AG04450 (cell line): ENCODE measurements at places on chromosomes 3 and 15. TPM values are rescaled to one million over a fixed set of nuclear protein-coding genes. Genes with fewer than 3 reads are reported as not detected.

The RGMA gene
- 0.17 and 0.36 TPM in 2 replicates for polyA plus RNA-seq

The GREM1 gene
- 2,326 and 2,858 TPM in 2 replicates for polyA plus RNA-seq

The ERC2 gene
- polyA plus RNA-seq: 0.06 and 0.07 TPM in 2 replicates

The CMSS1 gene
- polyA plus RNA-seq: 11.9 and 15.7 TPM in 2 replicates

The CTDSPL gene
- 35.7 and 40.4 TPM in 2 replicates for polyA plus RNA-seq

The CCR5 gene
- polyA plus RNA-seq: not detected in 2 replicates

The GRAMD2A gene
- polyA plus RNA-seq: 0.30 and 0.32 TPM in 2 replicates

The ANKRD34C gene
- polyA plus RNA-seq: not detected in 2 replicates

The BNC1 gene
- polyA plus RNA-seq: 2.2 and 2.6 TPM in 2 replicates

The EFHB gene
- polyA plus RNA-seq: 0.24 and 0.33 TPM in 2 replicates

The SERINC4 gene
- polyA plus RNA-seq: 0.05 TPM in 1 of 2 replicates, not detected in the other

The PLA2G4F gene
- not detected in 2 replicates for polyA plus RNA-seq

The GOLGA6B gene
- polyA plus RNA-seq: not detected in 2 replicates

The PPARG gene
- polyA plus RNA-seq: 28.7 and 33.8 TPM in 2 replicates

The PLCD1 gene
- polyA plus RNA-seq: 14.4 and 17.0 TPM in 2 replicates

The TMEM158 gene
- polyA plus RNA-seq: 24.7 and 25.1 TPM in 2 replicates

The MCF2L2 gene
- not detected in 2 replicates for polyA plus RNA-seq

The PGBD4 gene
- 1.6 and 2.2 TPM in 2 replicates for polyA plus RNA-seq

The PRKAR2A gene
- 19.6 and 20.7 TPM in 2 replicates for polyA plus RNA-seq

The ROPN1B gene
- not detected in 2 replicates for polyA plus RNA-seq

The EXD1 gene
- not detected in 2 replicates for polyA plus RNA-seq

The C3orf33 gene
- polyA plus RNA-seq: 2.5 and 2.9 TPM in 2 replicates

The MASP1 gene
- 80.7 and 105 TPM in 2 replicates for polyA plus RNA-seq

The SCN11A gene
- 0.05 TPM in 2 replicates for polyA plus RNA-seq

The CLDN16 gene
- polyA plus RNA-seq: 0.04 and 0.25 TPM in 2 replicates

The ENTPD3 gene
- polyA plus RNA-seq: not detected in 2 replicates

The NLGN1 gene
- polyA plus RNA-seq: 1.4 and 1.7 TPM in 2 replicates

The CHRNA7 gene
- 0.04 and 0.27 TPM in 2 replicates for polyA plus RNA-seq

The ATP13A5 gene
- not detected in 2 replicates for polyA plus RNA-seq

The KLF15 gene
- polyA plus RNA-seq: 0.38 and 0.53 TPM in 2 replicates

The A4GNT gene
- not detected in 2 replicates for polyA plus RNA-seq

The TMC3 gene
- polyA plus RNA-seq: not detected in 2 replicates

The TGM5 gene
- polyA plus RNA-seq: not detected in 2 replicates

The ATXN7 gene
- 10.7 and 15.0 TPM in 2 replicates for polyA plus RNA-seq

The XRN1 gene
- polyA plus RNA-seq: 26.4 and 36.9 TPM in 2 replicates

The STXBP5L gene
- polyA plus RNA-seq: not detected in 2 replicates

The CPLX3 gene
- polyA plus RNA-seq: not detected in 2 replicates

The NOX5 gene
- polyA plus RNA-seq: 0.15 TPM in 2 replicates

The GRIP2 gene
- not detected in 2 replicates for polyA plus RNA-seq

The THSD4 gene
- 45.8 and 57.2 TPM in 2 replicates for polyA plus RNA-seq

The VGLL3 gene
- 27.2 and 28.3 TPM in 2 replicates for polyA plus RNA-seq

The SAMMSON gene
- polyA plus RNA-seq: not detected in 2 replicates

The PTX3 gene
- polyA plus RNA-seq: 210 and 235 TPM in 2 replicates

The NR2F2 gene
- polyA plus RNA-seq: 63.1 and 66.9 TPM in 2 replicates

The KNG1 gene
- not detected in 2 replicates for polyA plus RNA-seq

The ITIH1 gene
- polyA plus RNA-seq: not detected in 2 replicates

The UQCC5 gene
- polyA plus RNA-seq: 8.7 and 9.5 TPM in 2 replicates
